Pancreas (tissue), 10 donors: ENCODE measurements at places on chromosomes 4 and X.

- no peak for DNase-seq
- no peak overlapping the region for H3K4me3 ChIP-seq
- no peak overlapping the region for H3K27ac ChIP-seq
- H3K4me1 ChIP-seq = peaks cover 5% of the 10 kb centered on the region
Measured at GRCh38 chr4:6561173-6561516, 13.8 kb upstream of the MAN2B2 start.

DNA sequence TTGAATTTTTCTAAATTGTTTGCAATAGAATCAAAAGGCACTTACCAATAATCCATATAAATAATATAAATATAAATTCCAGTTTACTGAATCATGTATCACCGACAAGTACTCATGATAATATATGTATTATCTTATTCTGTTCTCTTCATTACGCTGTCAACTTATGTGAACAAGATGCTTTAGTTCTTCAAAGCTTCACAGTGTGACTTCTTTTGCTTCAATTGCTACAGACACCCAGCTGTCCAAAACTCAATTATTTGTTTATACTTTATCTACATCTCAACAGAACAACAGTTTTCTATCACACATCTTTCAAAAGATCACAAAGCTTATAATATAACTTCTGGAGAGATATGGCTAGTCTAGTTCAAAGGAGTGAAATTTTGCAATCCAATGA is 1499.9 kb upstream of the PCDH10 start:
- H3K4me3 ChIP-seq = no peak overlapping the region
- no peak overlapping the region for H3K27ac ChIP-seq
- no peaks in the 10 kb centered on the region for H3K36me3 ChIP-seq
- no peaks in the 10 kb centered on the region for H3K4me1 ChIP-seq

GRCh38 chr4:71765821-71766383 is 18.0 kb downstream of the GC start:
- H3K4me3 ChIP-seq = no peak overlapping the region
- no peak for DNase-seq
- H3K36me3 ChIP-seq = no peaks in the 10 kb centered on the region
- peaks cover 4% of the 10 kb centered on the region for H3K27me3 ChIP-seq

DNA sequence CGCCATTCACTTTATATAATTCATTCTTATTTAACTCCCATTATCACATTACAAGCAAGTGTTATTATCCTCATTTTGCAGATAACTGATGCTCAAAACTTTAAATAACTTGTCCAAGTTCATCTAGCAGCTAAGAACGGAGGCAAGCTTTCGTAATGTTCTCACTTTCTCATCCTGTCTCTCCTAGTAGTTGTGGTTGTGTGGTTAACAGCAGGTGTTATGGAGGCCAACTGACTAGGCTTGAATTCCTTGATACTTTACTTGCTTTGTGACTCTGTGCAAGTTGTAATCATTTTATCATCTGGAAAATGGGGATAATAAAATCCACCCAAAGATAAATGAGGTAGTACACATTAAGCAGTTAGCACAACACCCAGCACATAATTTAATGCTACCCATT is 109.9 kb upstream of the PTPN13 start:
- H3K4me1 ChIP-seq = no peaks in the 10 kb centered on the region
- no peaks in the 10 kb centered on the region for H3K36me3 ChIP-seq
- H3K4me3 ChIP-seq = no peak overlapping the region
- no peaks in the 10 kb centered on the region for H3K27me3 ChIP-seq

DNA sequence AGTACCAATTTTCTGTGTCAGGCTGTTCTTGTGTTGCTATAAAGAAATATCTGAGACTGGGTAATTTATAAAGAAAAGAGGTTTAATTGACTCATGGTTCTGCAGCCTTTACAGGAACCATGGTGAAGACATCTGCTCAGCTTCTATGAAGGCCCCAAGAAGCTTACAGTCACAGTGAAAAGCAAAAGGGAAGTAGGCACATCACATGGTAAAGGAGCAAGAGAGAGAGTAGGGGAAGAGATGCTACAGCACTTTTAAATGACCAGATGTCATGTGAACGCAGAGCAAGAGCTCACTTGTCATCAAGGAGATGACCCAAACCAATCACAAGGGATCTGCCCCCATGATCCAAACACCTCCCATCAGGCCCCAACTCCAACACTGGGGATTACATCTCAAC is 174.3 kb downstream of the ATP10D start:
- no peak for DNase-seq
- H3K4me1 ChIP-seq = no peaks in the 10 kb centered on the region
- H3K36me3 ChIP-seq = no peaks in the 10 kb centered on the region
- H3K4me3 ChIP-seq = no peak overlapping the region

- no peak overlapping the region for H3K4me3 ChIP-seq
- H3K27me3 ChIP-seq = no peaks in the 10 kb centered on the region
- H3K36me3 ChIP-seq = no peaks in the 10 kb centered on the region
Measured at GRCh38 chrX:118964252-118964651, 10.2 kb upstream of the LONRF3 start.

DNA sequence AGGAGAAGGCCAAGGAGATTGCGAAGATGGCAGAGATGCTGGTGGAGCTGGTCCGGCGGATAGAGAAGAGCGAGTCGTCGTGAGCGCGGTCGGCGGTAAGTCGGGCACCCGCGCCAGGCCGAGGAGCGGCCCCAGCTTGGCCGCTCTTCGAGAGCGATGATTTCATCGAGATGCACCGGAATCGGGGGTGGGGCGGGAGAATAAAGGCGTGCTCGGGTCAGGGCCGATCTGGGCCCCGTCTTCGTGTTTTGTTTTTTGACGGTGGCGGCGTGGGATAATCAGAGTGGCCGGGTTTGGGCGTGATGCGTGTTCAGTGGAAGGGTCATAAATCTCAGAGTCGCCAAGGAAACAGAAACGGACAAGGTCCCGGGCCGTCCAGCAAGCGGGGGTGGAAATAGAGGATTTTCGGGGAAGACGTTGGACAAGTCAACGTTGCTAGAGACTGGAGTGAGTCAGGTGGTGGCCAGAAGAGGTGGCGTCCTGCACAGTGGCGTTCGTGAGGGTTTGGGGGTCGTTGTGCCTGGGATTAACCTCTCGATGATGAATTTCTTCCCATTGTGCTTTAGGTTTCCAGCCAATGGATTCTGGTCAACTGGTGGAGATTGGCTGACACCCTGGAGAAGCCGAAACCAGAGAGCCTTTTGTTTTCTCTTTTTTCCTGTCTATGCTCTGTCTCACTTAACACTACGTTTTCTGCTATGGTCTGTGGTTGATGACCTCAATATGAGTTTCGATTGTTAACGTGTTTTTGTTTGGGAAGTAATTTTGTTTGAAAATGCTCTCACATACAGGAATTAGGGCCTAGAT is 882 bp downstream of the MRFAP1 start:
- peaks cover 14% of the 10 kb centered on the region for H3K4me1 ChIP-seq
- peak; percentile 50 for DNase-seq
- no peaks in the 10 kb centered on the region for H3K27me3 ChIP-seq
- H3K4me3 ChIP-seq = peak overlapping the region; percentile 83
- H3K36me3 ChIP-seq = no peaks in the 10 kb centered on the region
- H3K27ac ChIP-seq = peak overlapping the region; percentile 92

DNA sequence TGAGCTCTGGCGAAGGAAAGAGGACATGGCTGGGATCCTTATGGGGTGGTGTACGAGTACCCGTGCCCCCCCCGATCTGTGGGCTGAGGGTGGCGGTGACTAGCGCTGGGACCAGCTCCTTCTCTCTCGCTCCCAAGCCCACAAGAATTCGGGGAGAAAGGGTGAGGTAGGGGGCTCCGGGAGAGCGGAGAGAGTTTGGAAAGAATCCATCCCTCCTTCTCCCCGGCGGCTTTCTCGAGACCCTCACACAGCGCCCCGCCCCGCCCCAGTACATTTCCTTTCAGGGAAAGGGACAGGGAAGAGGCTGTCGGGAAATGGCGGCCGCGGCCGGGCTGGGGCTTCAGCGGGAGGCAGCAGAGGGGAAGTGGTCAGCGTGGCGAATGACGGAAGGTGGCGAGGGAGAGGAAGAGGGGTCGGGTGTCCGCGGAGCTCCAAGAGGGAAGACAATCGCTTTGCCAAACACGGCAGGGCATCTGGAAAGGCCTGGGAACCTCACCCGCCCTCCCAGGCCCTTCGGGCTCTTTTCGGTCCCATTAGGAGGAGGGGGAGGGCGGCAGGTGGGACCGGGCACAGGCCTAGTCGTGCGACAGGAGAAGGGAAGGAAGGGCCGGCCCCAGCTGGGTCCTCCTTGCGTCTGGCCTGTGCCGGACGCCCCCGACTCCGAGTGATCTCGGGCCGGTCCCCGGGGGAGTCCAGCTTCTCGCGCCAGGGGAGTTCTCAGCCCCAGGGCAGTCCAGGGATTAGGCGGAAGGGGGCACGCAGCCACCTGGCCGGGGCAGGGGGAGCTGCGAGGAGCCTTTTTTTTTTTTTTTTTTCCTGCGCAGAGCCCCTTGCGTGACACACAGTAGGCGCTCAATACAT is 10.2 kb downstream of the HNRNPH2 start:
- H3K4me1 ChIP-seq = peaks cover 3% of the 10 kb centered on the region
- H3K27ac ChIP-seq = peak overlapping the region; percentile 83
- no peaks in the 10 kb centered on the region for H3K36me3 ChIP-seq
- H3K27me3 ChIP-seq = no peaks in the 10 kb centered on the region
- H3K4me3 ChIP-seq = peak overlapping the region; percentile 49

- H3K27ac ChIP-seq = no peak overlapping the region
- H3K27me3 ChIP-seq = no peaks in the 10 kb centered on the region
- H3K36me3 ChIP-seq = no peaks in the 10 kb centered on the region
- DNase-seq = no peak
- H3K4me1 ChIP-seq = no peaks in the 10 kb centered on the region
Measured at GRCh38 chrX:124250835-124251437, 81.5 kb upstream of the TEX13D start.

- no peak overlapping the region for H3K27ac ChIP-seq
- no peak for DNase-seq
- no peaks in the 10 kb centered on the region for H3K4me1 ChIP-seq
Measured at GRCh38 chr4:106698621-106699195, 330.1 kb upstream of the GIMD1 start.

DNA sequence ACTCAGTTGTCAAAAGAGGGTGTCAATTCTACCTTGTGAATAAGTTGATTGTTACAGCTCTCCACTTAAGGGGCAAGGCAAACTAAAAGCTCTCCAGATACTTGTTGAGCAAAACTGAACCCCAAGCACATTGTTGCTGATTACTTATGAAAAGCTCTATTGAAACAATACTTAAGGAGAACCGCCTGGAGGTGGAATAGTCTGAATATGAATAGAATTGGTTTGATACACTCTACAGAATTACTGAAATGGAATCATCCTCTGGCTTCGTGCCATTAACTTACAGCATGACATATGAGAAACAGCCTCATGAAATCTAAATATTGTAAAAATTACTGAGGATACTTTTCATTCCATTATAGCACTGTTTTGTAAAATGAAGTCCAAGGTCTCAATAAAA is 127.0 kb upstream of the SH3RF1 start:
- H3K27me3 ChIP-seq = no peaks in the 10 kb centered on the region
- no peak for DNase-seq
- no peaks in the 10 kb centered on the region for H3K4me1 ChIP-seq
- H3K27ac ChIP-seq = no peak overlapping the region
- no peaks in the 10 kb centered on the region for H3K36me3 ChIP-seq

GRCh38 chrX:72346302-72346949 is 40.7 kb upstream of the CITED1 start:
- no peak overlapping the region for H3K27ac ChIP-seq
- no peak overlapping the region for H3K4me3 ChIP-seq
- DNase-seq = no peak
- H3K27me3 ChIP-seq = no peaks in the 10 kb centered on the region
- no peaks in the 10 kb centered on the region for H3K36me3 ChIP-seq
- no peaks in the 10 kb centered on the region for H3K4me1 ChIP-seq

DNA sequence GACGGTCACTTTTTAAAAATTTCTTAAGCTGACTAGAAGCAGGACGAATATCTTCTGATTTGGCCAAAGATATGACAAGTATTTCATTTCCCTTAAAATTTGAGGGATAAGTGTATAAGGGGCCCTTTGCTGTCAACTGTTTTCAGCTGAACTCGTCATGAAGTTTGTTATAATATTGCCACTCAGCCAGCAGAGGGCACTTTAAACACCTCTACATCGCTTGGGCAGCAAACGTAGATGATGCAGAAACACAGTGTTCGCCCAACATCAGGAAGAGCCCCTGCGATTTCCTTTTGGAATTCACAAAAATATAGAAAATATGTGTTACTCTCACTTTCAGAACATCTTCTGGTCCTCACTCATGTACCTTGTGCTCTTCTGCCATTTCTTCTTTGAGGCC is 435.7 kb upstream of the FMR1 start:
- H3K4me3 ChIP-seq = no peak overlapping the region
- H3K27me3 ChIP-seq = no peaks in the 10 kb centered on the region
- H3K4me1 ChIP-seq = no peaks in the 10 kb centered on the region
- H3K36me3 ChIP-seq = no peaks in the 10 kb centered on the region
- H3K27ac ChIP-seq = no peak overlapping the region

DNA sequence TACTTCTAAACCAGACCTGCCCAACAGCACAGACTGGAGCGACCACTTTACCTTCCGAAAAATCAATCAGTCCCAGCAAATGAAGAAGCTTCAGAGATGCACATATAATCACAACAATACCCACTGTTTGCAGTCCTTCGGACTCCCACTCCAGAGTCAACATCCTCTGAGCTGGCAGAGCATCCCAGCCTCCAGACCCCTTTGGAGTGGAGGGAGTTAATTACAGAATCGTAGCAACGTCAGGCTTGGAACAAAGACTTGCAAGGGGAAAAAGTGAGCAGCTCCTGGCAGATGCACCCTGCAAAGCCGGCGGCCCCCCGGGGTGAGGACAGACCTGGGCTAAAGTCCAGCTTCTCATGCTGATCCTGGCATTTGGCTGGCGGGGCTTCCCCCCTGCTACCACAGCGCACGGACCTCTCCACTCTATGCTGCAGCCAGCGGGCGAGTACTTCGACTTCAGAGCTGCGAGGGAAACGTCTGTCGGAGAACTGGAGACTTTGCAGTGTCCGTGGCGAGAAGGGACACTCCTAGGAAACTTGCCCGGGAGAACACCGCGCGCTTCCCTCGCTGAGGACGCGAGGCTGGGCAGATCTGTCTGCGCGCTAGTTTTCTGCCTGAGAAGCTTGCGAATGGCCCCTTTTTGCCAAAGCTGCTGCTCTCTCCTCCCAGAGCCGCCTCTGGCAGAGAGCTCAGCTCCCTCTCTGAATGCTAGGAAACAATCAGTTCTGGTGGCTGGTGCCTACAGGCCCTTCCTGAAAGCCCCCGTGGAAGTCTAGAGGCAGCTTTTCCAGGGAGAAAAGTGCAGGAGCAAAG is 283.7 kb downstream of the PACRGL start:
- no peak overlapping the region for H3K4me3 ChIP-seq
- no peaks in the 10 kb centered on the region for H3K36me3 ChIP-seq
- no peaks in the 10 kb centered on the region for H3K27me3 ChIP-seq
- H3K4me1 ChIP-seq = no peaks in the 10 kb centered on the region
- H3K27ac ChIP-seq = no peak overlapping the region

GRCh38 chr4:131509521-131509920 is 1639.6 kb upstream of the PCDH10 start:
- no peaks in the 10 kb centered on the region for H3K36me3 ChIP-seq
- no peaks in the 10 kb centered on the region for H3K4me1 ChIP-seq
- no peak for DNase-seq
- no peaks in the 10 kb centered on the region for H3K27me3 ChIP-seq
- H3K4me3 ChIP-seq = no peak overlapping the region

GRCh38 chr4:10173037-10173753 is 56.6 kb upstream of the WDR1 start:
- no peak for DNase-seq
- H3K4me1 ChIP-seq = peaks cover 12% of the 10 kb centered on the region
- H3K27me3 ChIP-seq = no peaks in the 10 kb centered on the region
- H3K36me3 ChIP-seq = no peaks in the 10 kb centered on the region
